Fibroblast of lung (primary cell): ENCODE measurements at places on chromosomes 4 and X. TPM values are rescaled to one million over a fixed set of nuclear protein-coding genes. Genes with fewer than 3 reads are reported as not detected.

DNA sequence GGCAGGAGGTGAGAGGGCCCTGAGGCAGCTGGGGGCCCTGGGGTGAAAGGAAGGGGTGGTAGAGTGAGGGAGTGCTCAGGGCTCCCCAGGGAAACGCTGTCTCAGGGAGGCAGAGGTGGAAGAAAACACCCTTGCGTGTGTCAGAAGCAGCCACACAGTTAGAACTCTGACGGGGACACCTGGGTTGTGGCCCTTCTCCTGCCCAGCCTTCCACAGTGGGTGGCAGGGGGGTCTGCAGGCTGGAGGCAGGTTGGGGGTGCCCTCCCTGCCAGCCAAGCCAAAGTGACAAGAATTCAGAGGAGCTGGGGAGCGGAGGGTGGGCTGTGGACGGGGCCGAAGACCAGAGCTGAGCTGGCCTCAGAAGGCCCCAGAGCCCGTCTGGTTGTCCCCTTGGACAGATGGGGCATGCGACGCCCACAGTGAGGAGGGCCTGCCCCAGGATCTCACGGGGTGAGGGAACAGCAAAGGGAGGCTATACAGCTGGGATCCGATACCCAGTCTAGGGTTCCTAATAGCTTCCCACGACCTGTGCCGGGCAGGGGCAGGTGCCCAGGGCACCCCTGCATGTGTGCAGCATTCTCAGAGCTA is 105.2 kb upstream of the ADRA2C start:
- H3K4me3 ChIP-seq: no peak overlapping the region
- H3K27me3 ChIP-seq: no peaks in the 10 kb centered on the region
- H3K4me1 ChIP-seq: peaks cover 5% of the 10 kb centered on the region
- H3K36me3 ChIP-seq: no peaks in the 10 kb centered on the region
- no peak overlapping the region for H3K27ac ChIP-seq

- H3K27ac ChIP-seq: no peak overlapping the region
- no peaks in the 10 kb centered on the region for H3K27me3 ChIP-seq
- no peak overlapping the region for H3K4me3 ChIP-seq
These were observed 163.1 kb downstream of the PALLD start for GRCh38 chr4:168659741-168660465.

DNA sequence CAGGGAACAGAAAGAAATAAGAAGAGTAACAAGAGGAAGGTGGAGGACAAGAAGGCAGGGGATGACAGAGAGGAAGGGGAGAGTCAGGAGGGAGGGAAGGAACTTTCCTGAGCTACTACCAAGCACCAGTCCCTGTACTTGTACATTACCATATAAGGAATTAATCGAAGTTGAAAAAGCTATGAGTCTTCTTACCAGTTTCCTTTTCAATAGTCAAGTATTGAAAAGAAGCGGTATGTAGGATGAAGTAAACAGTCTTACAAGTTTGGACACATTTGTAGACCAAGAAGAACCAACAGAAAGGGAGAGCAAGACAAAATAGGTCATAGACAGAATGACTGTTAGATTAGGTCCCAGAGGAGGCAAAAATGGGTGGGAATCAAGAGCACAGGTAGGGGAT is 629.7 kb upstream of the DIPK2B start:
- no peaks in the 10 kb centered on the region for H3K36me3 ChIP-seq
- no peaks in the 10 kb centered on the region for H3K4me1 ChIP-seq
- no peaks in the 10 kb centered on the region for H3K27me3 ChIP-seq
- no peak overlapping the region for H3K27ac ChIP-seq
- no peak for DNase-seq
- H3K4me3 ChIP-seq: no peak overlapping the region

DNA sequence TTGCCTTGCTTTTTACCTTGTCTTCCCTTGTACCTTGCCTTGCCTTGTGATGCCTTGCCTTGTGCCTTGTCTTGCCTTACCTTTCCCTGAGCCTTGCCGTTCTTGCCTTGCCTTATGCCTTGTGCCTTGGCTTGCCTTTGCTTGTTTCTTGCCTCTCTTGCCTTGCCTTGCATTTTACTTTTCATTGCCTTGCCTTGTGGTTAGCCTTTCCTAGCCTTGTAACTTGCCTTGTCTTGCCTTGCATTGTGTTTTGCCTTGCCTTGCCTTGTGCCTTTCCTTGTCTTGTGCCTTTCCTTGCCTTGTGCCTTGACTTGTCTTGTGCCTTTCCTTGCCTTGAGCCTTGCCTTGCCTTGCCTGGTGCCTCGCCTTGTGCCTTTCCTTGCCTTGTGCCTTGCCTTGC is 84.6 kb downstream of the TAB3 start:
- no peak overlapping the region for H3K4me3 ChIP-seq
- no peaks in the 10 kb centered on the region for H3K4me1 ChIP-seq
- H3K27me3 ChIP-seq: no peaks in the 10 kb centered on the region
- no peaks in the 10 kb centered on the region for H3K36me3 ChIP-seq

DNA sequence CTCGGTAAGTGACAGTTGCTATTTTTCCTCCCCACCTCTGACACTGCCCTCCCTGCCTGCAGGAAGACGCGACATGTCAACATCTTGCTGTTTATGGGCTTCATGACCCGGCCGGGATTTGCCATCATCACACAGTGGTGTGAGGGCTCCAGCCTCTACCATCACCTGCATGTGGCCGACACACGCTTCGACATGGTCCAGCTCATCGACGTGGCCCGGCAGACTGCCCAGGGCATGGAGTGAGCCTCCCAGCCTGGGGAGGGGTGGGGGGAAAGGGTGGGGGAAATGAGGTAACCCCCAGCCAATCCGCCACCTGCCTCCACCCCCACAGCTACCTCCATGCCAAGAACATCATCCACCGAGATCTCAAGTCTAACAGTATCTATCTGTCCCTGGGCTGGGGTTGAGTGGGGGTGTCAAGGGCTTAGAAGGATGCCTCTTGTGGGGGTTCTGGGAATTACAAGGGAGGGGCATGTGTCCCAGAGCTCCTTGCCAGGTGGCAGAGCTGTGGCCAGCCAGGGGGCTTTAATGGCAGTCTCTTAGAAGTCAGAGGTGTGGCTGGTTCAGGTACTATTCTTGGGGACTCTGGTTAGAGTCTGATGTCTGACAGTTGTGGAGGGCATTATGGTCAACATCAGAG is 7.8 kb downstream of the ARAF start:
- H3K27me3 ChIP-seq: no peaks in the 10 kb centered on the region
- no peak overlapping the region for H3K27ac ChIP-seq
- no peaks in the 10 kb centered on the region for H3K4me1 ChIP-seq
- no peak for DNase-seq
- H3K4me3 ChIP-seq: no peak overlapping the region

- H3K4me3 ChIP-seq: no peak overlapping the region
- DNase-seq: peak; percentile 98
- H3K4me1 ChIP-seq: peaks cover 21% of the 10 kb centered on the region
- H3K36me3 ChIP-seq: no peaks in the 10 kb centered on the region
- H3K27me3 ChIP-seq: no peaks in the 10 kb centered on the region
These were observed 10.3 kb upstream of the CXCL2 start for GRCh38 chr4:74109116-74109869.

GRCh38 chr4:15809058-15809457 is 30.9 kb downstream of the CD38 start:
- DNase-seq: no peak
- H3K27me3 ChIP-seq: no peaks in the 10 kb centered on the region
- H3K4me1 ChIP-seq: no peaks in the 10 kb centered on the region

DNA sequence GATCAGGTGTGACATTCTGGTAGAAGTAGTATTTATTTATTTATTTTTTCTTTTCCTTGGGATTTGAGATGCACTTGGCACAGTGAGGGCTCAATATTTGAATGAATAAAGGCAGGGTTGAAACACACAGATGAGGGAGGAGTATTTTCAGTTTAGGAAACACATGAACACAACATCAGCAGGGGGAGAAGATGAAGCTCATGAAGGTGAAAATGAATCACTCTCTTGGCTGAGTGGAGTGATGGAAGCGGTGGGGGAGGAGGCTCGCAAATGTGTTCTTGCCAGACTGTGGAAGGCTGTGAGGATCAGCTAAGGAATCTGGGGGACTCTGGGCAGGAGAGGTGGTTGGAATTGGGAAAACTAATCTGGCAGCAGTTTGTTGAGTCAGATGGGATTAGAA is 55.3 kb downstream of the ARHGAP10 start:
- no peaks in the 10 kb centered on the region for H3K27me3 ChIP-seq
- no peak overlapping the region for H3K27ac ChIP-seq
- peaks cover 12% of the 10 kb centered on the region for H3K4me1 ChIP-seq
- H3K36me3 ChIP-seq: no peaks in the 10 kb centered on the region

- H3K36me3 ChIP-seq: no peaks in the 10 kb centered on the region
- no peaks in the 10 kb centered on the region for H3K27me3 ChIP-seq
- DNase-seq: no peak
These were observed 59.3 kb upstream of the SOD3 start for GRCh38 chr4:24736066-24736465.

DNA sequence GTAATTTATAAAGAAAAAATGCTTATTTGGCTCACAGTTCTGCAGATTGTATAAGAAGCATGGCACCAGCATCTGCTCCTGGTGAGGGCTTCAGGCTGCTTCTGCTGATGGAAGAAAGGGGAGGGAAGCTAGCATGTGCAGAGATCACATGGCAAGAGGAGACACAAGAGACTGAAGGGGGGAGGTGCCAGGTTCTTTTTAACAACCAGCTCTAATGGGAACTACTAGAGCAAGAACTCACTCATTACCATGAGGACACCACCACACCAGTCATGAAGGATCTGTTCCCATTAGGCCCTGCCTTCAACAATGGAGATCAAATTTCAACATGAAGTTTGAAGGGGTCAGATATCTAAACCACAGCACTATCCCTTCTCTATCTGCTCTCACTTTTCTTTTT is 9.4 kb upstream of the COPS4 start:
- H3K4me3 ChIP-seq: no peak overlapping the region
- H3K27me3 ChIP-seq: peaks cover 2% of the 10 kb centered on the region
- no peaks in the 10 kb centered on the region for H3K4me1 ChIP-seq

DNA sequence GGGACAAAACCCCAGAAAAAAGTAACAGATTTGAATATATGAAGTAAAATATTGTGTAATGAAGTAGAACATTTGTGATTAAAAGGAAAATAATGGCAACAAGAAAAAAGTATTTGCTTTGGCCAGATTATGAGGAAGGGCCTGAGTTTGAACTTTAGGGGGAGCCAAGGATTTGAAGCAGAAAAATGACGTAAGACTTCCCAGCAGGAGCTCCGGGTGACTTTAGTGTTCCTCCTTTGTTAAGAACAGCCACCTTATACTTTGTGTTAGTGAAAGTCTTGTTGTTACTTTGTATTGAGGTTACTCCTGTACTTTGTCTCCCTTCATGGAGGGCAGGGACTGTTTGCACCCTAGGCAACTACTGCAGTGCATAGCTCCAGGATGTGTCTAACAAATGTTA is 41.1 kb downstream of the DCUN1D4 start:
- H3K27ac ChIP-seq: no peak overlapping the region
- no peaks in the 10 kb centered on the region for H3K27me3 ChIP-seq
- DNase-seq: no peak
- no peaks in the 10 kb centered on the region for H3K4me1 ChIP-seq
- peaks cover under 1% of the 10 kb centered on the region for H3K36me3 ChIP-seq

DNA sequence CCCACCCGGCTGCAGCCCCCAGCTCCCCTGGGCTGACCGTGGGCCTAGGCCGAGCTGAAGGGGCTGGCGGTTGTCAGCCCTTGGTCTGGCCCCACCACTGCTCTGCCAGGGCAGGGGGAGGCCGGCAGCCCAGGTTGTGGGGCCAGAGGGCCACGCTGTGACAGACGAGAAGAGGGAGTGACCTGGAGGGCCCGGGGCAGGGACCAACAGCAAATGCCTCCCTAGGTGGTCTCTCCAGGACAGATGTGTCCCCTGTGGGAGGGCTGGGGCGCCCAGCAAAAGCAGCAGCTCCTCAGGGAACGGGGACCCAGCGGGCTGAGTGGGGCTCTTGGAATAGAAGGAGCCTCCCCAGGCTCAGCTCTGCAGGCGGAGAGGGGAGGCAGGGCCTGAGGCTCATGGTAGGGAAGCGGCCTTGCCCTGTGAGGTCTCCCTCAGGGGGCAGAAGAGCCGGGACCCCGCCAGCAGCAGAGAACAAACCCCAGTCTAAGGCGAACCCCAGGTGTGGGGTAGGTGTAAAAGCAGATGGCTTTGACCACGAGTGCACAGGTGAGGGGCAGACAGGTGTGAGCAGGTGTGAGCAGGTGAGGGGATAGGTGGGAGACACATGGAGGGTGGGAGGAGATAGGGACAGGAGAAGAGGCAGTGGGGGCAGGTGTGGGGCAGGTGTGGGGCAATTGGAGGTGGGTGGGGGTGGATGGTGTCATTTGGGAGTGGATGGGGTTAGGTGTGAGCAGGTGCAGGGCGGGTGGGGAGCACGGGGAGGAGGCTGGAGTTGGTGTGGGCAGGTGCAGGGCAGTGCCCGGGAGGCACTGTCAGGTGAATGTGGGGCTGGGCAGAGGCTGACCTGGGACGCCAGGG is 34.1 kb upstream of the SPON2 start:
- H3K4me3 ChIP-seq: no peak overlapping the region
- peaks cover 41% of the 10 kb centered on the region for H3K4me1 ChIP-seq
- no peak overlapping the region for H3K27ac ChIP-seq
- DNase-seq: no peak

GRCh38 chr4:4613126-4613465 is 71.2 kb upstream of the STX18 start:
- H3K4me1 ChIP-seq: peaks cover 2% of the 10 kb centered on the region
- H3K27me3 ChIP-seq: no peaks in the 10 kb centered on the region
- no peaks in the 10 kb centered on the region for H3K36me3 ChIP-seq
- no peak overlapping the region for H3K27ac ChIP-seq
- no peak overlapping the region for H3K4me3 ChIP-seq

GRCh38 chr4:189021831-189022230 is 882.6 kb downstream of the TRIML1 start:
- no peak overlapping the region for H3K27ac ChIP-seq
- peak; percentile 44 for DNase-seq
- H3K36me3 ChIP-seq: no peaks in the 10 kb centered on the region
- H3K27me3 ChIP-seq: no peaks in the 10 kb centered on the region
- H3K4me1 ChIP-seq: no peaks in the 10 kb centered on the region

GPR34 gene
- total RNA-seq: not detected in 2 replicates

MMRN1 gene
- under 0.01 TPM in 2 replicates for total RNA-seq

TAF7L gene
- total RNA-seq: 0.33 and 0.51 TPM in 2 replicates

ARHGEF38 gene
- not detected in 2 replicates for total RNA-seq

CHRDL1 gene
- 4.5 and 9.0 TPM in 2 replicates for total RNA-seq

ABCG2 gene
- total RNA-seq: 0.51 and 1.3 TPM in 2 replicates

PLP1 gene
- 0.17 TPM in 1 of 2 replicates, not detected in the other for total RNA-seq

USP51 gene
- 1.3 TPM in 2 replicates for total RNA-seq
